Memory B cell (primary cell): ENCODE measurements at places on chromosomes 7 and 10.

GRCh38 chr10:23359692-23360380 is 15.2 kb upstream of the C10orf67 start:
- no peak for DNase-seq

GRCh38 chr7:90025771-90026170 is 128.5 kb upstream of the STEAP1 start:
- no peak for DNase-seq

DNA sequence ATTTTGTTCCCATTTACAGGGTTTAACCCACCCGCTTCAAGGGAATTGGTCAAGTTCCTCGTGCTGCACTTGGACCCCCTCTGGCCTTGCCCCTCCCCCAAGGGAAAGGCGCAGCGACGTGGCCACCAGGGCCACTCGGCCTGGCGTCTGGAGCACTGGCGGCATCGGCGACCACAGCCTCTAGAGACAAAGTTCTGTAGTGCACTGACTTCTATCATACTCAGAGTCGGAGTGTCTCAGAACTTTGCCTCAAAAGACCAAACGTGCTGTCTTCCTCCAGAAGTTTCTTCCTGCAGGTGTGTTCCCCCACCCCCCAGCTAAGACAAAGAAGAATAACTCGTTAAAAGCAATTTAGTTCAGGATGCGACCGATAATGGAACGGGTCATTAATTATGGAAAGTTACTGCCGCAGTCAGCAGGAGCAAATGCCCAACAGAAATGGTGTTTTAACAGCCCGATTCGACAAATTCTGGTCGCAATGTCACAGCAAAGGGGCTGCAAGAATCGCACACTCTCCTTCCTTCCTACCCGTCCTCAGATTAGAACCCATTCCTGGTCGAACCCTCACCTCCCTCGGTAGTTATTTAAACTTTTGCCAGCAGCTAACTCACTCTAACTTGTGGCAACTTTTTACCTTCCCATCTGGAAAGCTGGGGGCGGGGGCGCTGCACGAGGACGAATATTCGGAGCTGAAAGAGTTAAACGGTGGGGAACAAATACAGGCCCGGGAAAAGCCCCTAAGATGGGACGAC is 202.1 kb upstream of the NFE2L3 start:
- no peak for DNase-seq

DNA sequence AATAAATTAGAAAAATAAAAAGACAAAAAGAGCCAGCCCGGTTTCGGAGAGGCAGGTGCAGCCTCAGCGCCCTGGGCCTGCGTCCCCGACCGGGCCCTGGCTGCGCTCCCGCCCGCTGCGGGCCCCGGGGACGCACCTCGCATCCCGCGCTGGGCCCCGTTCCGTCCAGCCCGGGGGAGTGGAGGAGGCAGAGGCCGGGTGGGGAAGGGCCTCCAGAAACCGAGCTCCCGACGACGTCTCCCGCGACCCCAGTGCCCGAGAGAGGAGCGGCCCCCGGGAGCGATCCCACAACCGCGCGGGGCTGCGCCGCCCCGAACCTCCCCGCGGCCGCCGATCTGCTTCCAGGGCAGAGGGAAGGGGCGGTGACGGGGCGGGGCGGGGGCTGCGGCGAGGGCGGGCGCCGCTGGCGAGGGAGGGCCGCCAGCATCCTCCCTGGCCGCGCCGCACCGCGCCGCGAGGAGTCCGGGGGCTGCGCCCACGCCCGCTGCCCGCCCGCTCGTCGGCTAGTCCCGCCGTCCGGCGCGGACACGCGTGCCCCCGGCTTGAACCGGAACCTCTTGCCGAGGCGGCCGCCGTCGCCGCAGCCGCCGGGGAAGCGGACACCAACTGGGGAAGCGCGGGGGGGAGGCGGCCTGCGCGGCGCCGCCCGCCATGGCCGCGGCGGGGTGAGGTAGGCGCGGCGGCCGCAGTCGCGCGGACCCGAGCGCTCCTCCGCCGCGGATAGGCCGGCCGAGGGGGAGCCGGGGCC is at the start of gene CCNY:
CCNY (plus strand) TSS at position 426 of the 748 bp plus-strand sequence. CDS start 545 bp downstream, outside the sequence.
- peak; percentile 73 for DNase-seq

DNA sequence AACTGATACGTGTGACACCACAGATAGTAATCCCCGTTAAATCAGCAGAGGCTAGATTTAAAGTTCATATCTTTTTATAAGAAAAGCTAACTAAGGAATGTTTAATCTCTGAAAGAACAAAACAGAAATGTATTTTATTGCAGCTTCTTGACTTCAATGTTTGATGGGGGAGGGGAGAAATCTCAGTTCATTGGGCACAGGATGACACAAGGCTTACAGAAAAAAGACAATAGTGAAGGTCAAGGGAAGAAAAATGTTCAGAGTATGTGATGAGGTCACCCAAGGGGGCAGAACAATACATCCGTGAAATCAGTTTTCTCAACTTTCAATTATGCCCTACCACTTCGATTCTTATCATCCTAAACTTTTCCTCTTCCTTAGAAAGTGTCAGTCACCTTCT is 102.9 kb downstream of the ELAPOR2 start:
- no peak for DNase-seq

DNA sequence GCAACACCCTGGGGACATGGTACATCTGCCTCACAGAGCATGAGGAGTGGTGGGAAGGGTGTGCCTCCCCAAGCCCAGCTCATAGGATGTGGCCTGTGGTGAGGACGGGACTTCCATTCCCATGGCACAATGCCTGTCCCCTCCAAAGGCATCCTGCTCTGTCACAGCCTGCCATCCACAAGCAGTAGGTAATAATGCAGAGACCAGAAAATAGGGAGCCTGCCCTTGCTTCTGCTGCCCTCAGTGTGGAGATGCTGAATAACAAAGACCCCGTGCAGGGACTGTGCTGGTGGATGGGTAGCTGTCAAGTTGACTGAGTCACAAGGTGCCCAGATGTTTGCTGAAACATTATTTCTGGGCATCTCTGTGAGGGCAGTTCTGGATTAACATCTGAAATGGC is 199.9 kb upstream of the GRB10 start:
- no peak for DNase-seq

DNA sequence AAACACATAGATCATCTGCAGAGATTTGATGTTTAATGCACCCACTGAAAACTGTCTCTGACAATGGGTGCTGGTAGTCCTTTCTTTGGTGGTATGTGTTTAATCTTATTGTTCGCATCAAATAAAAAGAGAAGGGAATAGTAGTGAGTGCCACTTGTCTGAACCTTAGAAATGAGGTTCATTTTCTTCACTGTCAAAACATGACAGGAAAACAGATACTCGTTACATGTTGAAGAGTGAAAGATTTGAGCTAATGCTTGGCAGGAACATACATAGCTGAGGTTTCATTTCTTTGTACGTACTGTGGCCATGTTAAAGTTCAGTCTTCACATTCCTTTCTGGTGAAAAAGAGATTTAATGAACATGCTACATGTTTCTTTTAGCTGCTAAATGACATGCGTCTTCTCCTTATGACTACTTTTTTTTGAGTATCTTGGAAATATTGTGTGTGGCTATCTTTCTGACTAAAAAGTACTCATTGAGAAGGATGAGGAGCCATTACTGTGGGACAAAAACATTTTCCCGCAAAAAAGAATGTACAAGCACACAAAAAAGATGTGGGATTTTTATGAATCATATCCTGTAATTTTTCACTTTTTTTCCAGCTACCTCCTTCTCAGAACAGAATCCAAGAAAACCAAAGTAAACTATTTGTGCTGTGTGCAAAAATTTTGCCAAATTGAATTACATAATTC is 108.0 kb downstream of the TWIST1 start:
- DNase-seq, result no peak

GRCh38 chr7:125409921-125410320 is 480.3 kb upstream of the POT1 start:
- DNase-seq, result no peak

DNA sequence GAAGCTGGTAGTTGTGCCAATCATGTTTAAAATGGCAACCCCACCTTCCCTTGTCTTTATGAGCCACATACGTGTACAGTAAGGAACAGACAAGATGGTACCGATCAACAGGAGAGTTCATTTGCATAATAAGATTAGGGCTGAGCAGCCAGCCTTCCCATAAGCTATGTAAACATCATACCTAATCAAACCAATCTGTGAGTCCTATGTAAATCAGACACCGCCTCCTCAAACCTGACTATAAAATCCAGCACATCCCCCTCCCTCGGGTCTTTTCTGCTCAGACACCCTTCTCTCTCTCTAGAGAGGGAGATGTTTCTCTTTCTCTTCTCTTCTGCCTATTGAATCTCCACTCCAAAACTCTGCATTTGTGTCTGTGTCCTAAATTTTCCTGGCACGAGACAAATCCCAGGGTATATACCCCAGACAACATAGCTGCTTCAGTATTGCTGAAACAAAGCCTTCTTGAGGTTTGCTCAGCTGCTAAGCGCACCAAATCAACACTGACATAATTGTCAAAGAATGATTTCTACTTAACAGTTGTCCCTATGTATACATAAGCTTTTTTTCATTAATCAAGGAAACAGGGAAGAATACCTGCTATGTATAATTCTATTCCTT is 279.2 kb downstream of the THSD7A start:
- no peak for DNase-seq

DNA sequence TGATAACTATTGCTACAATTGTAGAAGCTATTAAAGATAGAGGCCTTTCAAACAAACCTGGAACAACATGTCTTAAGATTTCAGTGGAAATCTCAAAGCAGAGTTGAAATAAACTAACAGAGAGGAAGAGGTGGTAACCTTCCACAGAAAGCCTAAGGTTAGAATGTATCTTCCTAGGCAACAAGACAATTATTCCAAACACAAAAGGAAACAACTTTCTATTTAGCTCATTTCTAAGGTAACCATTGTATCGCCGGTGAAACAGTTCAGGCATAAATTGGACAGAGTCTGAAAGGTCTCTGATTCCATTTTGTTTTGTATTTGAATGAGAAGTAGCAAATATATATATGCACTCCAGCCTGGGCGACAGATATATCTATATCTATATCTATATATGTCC is 30.7 kb upstream of the HYCC1 start:
- DNase-seq, result no peak

- no peak for DNase-seq
These were observed 28.0 kb downstream of the RHOBTB1 start for GRCh38 chr10:60916025-60916424.

GRCh38 chr7:81080553-81080952 is 161.7 kb upstream of the SEMA3C start:
- no peak for DNase-seq

- no peak for DNase-seq
These were observed 203.8 kb upstream of the SVIL start for GRCh38 chr10:29838539-29838938.

- no peak for DNase-seq
These were observed 537.5 kb downstream of the DNAJB6 start for GRCh38 chr7:157874208-157874816.

GRCh38 chr10:34010891-34011290 is 676.4 kb upstream of the NRP1 start:
- no peak for DNase-seq

- DNase-seq, result no peak
These were observed 243.6 kb downstream of the BICC1 start for GRCh38 chr10:58756130-58756719.

DNA sequence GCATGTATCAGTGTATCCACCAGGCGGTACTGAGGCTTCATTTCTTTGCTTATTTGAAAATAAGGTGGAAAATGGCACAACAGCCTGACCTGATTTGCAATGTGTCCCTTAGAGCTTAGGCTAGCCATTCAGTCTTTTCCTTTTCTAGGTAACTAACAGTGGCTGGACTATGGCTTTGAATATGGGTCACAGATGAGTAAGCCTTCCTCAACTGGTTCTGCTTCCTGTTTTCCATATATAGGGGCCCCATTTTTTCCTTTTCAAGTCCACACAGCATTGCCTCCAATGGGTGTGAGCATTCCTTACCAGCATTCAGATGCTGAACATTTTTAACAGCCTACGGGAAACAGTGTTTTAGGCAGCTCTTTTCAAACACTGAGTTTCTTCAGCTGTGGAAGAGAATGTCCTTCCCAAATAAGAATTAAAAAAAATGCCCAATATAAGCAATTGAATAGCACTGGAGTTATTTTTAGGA is 3.9 kb upstream of the ITGB1 start:
- DNase-seq, result no peak

DNA sequence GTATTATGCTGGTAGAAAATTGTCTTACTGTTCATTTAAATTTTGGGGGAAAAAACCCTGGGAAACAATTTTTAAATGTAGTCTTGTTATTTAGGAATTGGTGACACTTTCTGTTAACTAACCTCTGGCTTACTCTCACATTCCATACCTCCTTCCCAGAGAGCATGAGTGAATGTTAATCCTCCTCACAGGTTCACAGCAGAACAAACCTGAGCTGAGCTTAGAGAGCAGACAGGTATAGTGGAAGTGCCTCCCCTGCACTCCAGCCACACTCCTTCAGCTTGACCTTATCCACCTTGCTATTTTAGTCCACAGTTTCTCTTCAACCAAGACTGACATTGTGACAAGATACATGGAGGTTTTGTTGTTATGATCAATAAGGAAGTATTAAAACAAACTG is 235.9 kb downstream of the FOXP2 start:
- no peak for DNase-seq

DNA sequence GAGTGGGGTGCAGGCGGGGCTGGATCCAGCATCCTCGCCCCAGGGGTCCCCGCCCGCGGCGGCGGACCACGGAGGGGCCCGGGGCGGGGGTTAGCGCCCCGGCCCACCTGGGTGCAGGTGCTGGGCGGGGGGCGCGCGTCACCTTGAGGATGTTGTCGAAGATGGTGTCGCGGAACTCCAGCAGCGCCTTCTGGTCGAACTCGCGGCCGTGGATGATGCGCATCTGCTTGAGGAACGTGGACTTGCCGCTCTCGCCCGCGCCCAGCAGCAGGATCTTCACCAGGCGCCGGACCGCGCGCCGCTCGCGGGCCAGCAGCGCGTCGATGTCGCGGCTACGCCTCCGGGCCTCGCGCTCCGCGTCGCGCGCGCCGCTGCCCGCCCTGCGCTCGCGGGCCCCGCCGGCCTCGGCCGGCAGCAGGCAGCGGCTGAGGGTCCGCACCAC is 376 bp downstream of the GNA12 start:
- no peak for DNase-seq

- DNase-seq, result no peak
These were observed 66.7 kb downstream of the PDGFA start for GRCh38 chr7:452791-453455.

DNA sequence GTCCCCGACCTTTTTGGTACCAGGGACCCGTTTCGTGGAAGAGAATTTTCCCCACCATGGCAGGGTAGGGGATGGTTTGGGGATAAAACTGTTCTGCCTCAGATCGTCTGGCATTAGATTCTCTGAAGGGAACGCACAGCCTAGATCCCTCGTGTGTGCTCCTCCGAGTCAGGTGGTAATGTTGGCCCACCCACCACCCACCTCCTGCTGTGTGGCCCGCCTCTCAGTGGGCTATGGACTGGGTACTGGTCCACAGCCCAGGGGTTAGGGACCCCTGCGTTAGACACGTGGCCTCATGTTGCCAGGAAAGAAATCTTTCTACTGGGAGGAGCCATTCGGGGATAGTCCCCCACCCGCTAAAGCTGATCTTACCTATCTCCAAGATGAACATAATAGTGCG is 27.0 kb downstream of the PFKFB3 start:
- DNase-seq, result no peak

DNA sequence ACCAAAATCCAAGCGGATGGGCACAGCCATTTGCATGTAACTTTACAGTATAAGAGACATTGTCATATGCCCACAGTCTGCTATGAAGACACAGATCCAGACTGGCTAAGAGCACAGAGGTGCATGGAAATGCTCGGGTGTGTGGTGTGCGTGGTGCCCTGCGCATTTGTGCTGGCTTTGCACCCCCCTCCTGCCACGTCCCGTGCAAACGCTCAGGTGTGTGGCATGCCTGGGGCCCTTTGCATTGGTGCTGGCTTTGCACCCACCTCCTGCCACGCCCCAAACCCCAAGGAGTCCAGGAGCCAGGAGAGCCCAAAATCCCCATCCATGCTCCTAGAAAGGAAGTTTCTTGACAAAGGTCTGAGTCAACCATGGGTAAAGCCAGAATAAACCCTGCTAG is 306.2 kb downstream of the PTPRN2 start:
- DNase-seq, result no peak
